ENCODE measurements at places on chromosomes 16 and 17.

DNA sequence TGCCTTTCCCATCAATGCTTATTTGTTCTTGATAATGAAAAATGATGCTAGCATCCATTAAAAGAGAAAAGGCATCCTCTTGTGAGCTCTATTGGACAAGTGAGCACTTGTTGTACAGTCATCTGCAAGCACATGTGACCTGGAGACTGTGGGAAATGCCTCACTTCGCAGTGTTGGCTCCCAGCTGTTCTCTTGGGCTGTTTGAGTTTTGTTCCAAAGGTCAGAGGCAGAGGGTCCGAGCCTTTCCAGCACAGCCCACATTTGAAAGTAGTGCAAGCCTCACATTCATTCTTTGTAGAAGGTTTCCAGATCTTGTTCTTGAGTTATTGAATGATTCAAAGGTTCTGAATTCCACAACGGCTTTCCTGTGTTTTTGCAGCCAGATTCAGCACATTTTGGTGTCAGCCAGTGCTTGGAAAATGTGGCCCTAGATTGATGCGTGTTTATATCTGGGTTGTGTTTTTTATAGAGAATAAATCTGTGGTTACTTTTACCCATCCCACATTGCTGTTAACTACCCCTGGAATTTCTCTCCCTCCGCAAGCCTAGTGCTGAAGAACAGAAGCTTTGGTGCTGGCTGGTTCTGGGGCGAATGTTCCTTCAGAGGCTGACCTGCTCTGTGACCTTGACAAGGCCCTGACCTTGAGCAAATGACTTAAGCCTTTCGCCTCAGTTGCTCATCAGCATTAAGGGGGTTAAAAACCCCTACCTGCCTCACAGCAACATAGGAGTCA is 49.8 kb downstream of the CDH1 start:
- peak; percentile 65 for DNase-seq

- no peak for DNase-seq
Observed at GRCh38 chr16:66444049-66444481, 17.0 kb downstream of the BEAN1 start.

DNA sequence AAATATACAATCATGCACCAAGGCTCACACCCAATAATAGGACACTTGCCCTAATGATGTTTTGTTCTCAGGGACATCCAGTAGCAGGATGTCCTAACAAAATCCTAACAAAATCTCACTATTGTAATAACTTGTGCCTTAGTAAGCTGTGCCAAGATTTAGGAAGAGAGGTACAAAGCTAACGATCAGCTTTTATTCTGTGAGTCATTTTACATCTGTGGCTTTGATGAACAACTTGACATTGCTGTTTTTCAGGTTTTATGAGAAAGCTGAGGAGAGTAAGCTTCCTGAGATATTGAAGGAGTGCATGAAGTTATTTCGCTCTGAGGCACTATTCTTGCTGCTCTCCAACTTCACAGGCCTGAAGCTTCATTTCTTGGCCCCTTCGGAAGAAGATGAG is 18.9 kb downstream of the OGFOD1 start:
- no peak for DNase-seq

GRCh38 chr16:27642756-27643155 is 92.8 kb downstream of the KATNIP start:
- no peak for DNase-seq
